NCI-H1694 treated with DMSO at 0.1 percent for 48 hours (cell line): ENCODE measurements at places on chromosomes 5 and 9.

DNA sequence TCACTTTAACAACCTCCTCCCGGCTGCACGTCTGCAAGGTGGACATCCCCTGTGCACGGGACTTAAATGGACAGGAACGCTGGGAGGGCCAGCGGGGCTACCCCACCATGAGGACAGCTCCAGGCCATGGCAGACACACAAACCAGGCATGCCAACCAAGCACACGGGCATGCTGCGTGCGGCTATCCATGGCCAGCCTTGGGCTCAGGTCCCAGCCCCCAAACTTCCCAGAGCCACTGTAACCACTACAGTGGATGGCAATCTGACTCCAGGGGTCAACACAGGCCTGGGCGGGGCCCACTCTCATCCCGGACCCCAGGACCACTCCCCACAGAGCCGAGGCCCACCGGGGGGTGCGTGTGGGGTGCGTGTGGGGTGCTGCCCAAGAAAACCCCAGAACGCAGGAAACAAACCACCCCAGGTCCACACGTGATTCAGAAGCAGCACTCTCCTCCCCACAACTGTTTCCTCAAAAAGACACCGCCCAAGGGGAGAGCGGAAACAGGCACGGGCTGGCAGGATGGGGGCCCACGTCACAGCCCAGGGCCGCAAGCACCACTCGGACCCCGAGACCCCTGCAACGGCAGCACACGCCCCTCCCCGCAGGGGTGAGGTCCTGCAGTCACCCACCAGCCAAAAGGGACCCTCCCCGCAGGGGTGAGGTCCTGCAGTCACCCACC is 7.4 kb downstream of the SLC12A7 start:
- DNase-seq, result no peak

GRCh38 chr9:89207026-89207425 is 28.4 kb upstream of the SHC3 start:
- no peak for DNase-seq

- DNase-seq, result no peak
Measured at GRCh38 chr5:181223058-181223728, at the start of gene TRIM41. TSS of gene TRIM41 (plus strand) at chr5:181223281. CDS start at chr5:181224000, 719 bp downstream.

DNA sequence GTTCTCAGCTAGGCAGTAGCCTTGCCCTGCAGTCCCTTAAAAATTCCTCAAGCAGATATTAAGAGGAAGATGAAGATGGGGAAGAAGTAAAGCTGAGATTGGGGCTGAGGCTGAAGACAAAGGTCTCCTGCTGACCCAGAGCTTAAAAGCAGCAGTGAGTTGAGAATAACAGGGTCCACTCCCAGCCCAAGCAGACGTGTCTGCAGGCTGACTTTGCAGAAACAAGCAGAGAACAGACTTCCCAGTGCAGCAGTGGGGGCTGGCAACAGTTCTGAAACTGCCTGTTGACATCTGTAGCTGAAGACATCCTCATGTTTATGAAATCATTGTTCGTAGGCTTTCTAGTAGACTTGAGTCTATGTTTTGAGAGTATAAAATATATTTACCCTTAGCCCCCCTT is 1.1 kb downstream of the CTXN3 start:
- no peak for DNase-seq

DNA sequence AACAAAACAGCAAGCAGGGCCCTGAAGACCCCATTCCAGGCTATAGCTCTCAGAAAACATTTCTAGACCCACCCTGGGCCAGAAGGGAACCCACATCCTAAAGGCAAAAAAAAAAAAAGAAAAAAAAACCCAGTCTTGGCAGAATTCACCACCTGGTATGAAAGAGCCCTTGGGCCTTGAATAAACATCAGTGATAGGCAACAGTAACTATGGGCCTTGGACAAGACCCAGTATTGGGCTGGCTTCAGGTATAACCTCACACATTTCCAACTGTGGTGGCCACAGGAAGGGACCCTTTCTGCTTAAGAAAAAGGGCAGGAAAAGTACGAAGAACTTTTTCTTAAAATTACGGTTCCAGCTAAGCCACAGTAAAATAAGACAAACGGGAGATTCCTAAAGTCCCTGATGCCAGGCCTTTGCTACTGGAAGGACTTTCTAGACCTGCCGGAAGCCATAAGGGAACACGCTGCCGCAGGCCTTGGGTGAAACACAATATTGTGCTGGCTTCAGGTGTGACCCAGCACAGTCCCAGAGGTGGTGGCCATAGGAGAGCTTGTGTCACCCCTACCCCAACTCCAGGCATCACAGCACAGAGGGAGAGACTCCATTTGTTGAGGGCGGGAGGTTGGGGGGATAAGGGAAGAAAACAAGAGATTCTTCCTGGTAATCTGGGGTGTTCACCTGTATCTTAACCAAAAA is 505.2 kb upstream of the RGMB start:
- no peak for DNase-seq

DNA sequence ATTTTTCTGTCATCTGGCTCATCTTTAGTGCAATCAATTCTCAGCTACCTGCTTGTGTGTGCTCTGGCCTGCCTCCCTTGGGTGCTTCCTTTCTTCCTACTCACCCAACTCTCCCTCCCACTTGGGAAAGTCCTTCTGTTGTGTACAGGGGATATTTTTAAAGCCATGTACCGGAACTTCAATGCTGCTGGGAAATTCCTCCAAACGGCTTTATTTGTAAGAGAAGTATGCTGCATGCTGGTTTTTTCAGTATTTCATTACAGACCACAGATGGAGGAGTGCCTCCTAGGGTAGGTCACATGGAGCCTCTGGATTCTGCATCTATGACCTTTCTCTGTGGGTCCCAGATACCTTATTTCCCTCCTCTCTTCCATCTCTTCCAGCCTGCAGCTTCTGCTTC is 5.4 kb upstream of the HMHB1 start:
- no peak for DNase-seq
